ENCODE measurements at places on chromosomes 16 and 17. TPM values are rescaled to one million over a fixed set of nuclear protein-coding genes. Genes with fewer than 3 reads are reported as not detected.

GRCh38 chr17:76063875-76064546, 8.3 kb downstream of the SRP68 start:
- H3K27me3 ChIP-seq, result no peaks in the 10 kb centered on the region
- H3K36me3 ChIP-seq, result peaks cover 4% of the 10 kb centered on the region
- no peak for DNase-seq
- H3K4me3 ChIP-seq, result no peak overlapping the region

GRCh38 chr17:4788159-4788806, 481 bp upstream of the GLTPD2 start:
- H3K27ac ChIP-seq, result peak overlapping the region; percentile 92
- no peaks in the 10 kb centered on the region for H3K36me3 ChIP-seq
- H3K4me1 ChIP-seq, result peaks cover 12% of the 10 kb centered on the region
- no peak for DNase-seq

DNA sequence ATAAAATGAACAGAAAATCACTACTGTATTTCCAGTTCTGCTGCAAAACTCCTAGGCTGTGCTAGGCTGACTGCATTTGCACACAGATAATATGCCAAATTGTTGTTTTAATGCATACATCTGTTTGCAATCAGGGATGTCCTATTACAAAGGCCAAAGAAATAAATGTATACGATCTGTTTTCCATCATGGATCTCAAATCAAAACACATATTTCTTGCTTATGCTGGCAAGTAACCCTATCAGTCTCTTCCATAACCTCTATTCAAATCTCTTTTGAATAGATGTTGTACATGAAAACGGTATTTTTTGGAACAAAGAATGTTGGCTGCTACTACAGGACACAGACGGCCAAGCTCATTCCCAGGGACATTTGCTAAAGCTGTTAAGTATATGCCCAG, 56.6 kb downstream of the DUSP14 start:
- peaks cover 10% of the 10 kb centered on the region for H3K36me3 ChIP-seq
- no peaks in the 10 kb centered on the region for H3K27me3 ChIP-seq
- H3K4me3 ChIP-seq, result no peak overlapping the region
- DNase-seq, result no peak
- H3K27ac ChIP-seq, result no peak overlapping the region
- H3K4me1 ChIP-seq, result no peaks in the 10 kb centered on the region

DNA sequence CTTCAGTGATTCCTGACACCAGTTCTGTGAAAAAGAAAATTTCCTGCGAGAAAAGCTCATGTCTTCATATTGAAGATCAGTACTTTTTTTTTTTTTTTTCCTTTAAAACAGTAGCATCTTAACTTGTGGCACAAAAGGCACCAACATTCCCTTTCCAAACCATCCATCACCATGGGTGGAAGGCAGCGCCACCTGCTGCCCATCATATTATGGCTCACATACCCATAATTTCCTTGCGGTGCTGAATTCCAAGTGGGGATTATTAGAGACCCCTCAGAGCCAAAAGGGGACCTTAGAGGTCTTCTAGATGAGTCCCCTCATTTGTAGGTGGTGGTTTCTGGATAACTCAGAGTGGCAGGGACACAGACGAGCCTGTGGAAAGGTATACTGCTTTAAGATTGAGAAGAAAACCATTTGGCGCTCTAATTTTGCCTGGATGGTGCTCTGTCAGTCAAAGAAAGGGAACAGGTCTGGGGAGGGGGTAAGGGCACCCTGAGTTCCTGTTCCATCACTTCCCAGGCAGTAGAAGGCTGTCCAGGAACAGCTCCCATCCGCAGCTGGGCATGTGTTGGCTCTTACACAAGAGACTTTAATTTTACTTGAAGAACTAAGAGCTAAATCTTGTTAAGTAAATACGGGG, 7.9 kb upstream of the SOST start:
- peak; percentile 71 for DNase-seq
- H3K27ac ChIP-seq, result no peak overlapping the region
- H3K36me3 ChIP-seq, result no peaks in the 10 kb centered on the region
- no peak overlapping the region for H3K4me3 ChIP-seq
- no peaks in the 10 kb centered on the region for H3K4me1 ChIP-seq

The CHP2 gene
- total RNA-seq, result not detected

DNA sequence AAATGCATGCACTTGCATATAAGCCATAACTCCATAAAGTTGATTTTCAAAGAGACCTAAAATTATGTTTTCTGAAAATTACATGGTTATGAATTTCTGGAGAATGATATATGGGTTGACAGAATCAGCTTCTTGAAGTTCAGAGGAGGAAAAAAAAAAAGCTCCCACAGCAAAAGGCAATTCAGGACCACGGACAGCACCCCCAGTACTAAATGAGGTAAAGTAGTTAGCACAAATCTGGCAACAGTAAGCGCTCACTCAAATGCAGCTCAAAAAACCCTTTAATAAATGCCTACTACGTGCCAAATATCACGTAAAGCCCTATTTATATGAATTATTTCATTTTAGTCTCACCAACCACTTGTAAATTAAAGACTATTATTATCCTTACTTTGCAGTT, 135.2 kb downstream of the SHISA9 start:
- no peaks in the 10 kb centered on the region for H3K36me3 ChIP-seq
- H3K27me3 ChIP-seq, result no peaks in the 10 kb centered on the region
- H3K27ac ChIP-seq, result no peak overlapping the region
- H3K4me1 ChIP-seq, result no peaks in the 10 kb centered on the region

The SOX8 gene
- total RNA-seq, result 1.0 TPM

DNA sequence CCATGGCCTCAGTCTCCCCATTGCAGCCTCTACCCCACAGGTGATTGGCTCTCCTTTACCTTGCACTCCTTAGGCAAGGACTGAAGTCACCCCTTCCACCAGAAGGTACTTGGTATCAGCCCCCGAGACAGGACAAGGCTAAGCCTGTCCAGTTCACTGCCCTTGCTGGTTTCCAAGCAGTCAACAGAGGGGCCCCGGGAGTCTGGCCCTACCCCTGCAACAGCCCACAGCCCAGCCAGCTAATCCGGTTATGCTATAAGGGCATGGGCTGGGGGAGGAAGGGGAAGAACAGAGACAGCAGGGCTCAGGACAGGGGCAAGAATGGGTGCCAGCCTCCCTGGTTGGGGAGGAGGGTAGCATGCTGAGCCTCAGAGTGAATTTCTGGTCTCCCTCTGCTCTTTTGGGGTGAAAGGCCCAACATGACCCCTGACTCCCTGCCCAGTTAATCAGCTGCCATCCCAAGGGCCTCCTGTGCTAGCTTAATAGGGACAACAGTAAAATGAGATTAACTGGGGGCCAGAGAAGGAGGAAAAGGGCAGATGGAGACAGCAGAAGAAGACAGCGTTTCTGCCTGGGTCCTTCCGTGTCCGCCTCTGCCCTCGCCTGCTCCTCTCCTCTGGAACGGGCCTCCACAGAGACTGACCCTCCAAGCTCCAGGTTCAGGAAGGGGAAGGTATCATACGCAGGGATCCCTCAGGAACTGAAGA, 10.7 kb downstream of the DLG4 start:
- no peaks in the 10 kb centered on the region for H3K36me3 ChIP-seq
- H3K4me1 ChIP-seq, result peaks cover 4% of the 10 kb centered on the region
- H3K4me3 ChIP-seq, result no peak overlapping the region
- no peak overlapping the region for H3K27ac ChIP-seq
- no peaks in the 10 kb centered on the region for H3K27me3 ChIP-seq

- H3K27me3 ChIP-seq, result no peaks in the 10 kb centered on the region
- no peak for DNase-seq
- H3K4me1 ChIP-seq, result no peaks in the 10 kb centered on the region
These were observed 800.0 kb downstream of the KCNJ18 start for GRCh38 chr17:22492331-22492730.

- H3K4me1 ChIP-seq, result no peaks in the 10 kb centered on the region
- no peak overlapping the region for H3K4me3 ChIP-seq
- no peak overlapping the region for H3K27ac ChIP-seq
- no peak for DNase-seq
These were observed 40.2 kb downstream of the BCAS3 start for GRCh38 chr17:60717814-60718213.

The VWA3A gene
- total RNA-seq, result 0.76 TPM

- no peaks in the 10 kb centered on the region for H3K27me3 ChIP-seq
- H3K27ac ChIP-seq, result no peak overlapping the region
- H3K4me3 ChIP-seq, result no peak overlapping the region
- DNase-seq, result no peak
- no peaks in the 10 kb centered on the region for H3K36me3 ChIP-seq
These were observed 32.5 kb upstream of the RAI1 start for GRCh38 chr17:17648762-17649161.

The CCDC40 gene
- total RNA-seq, result 22.6 TPM

- H3K4me3 ChIP-seq, result no peak overlapping the region
- no peak for DNase-seq
- no peaks in the 10 kb centered on the region for H3K36me3 ChIP-seq
- H3K27me3 ChIP-seq, result peaks cover 4% of the 10 kb centered on the region
- peaks cover 7% of the 10 kb centered on the region for H3K4me1 ChIP-seq
- no peak overlapping the region for H3K27ac ChIP-seq
These were observed 46.2 kb upstream of the STH start for GRCh38 chr17:45952814-45953320.

The SCARF1 gene
- total RNA-seq, result 20.1 TPM

DNA sequence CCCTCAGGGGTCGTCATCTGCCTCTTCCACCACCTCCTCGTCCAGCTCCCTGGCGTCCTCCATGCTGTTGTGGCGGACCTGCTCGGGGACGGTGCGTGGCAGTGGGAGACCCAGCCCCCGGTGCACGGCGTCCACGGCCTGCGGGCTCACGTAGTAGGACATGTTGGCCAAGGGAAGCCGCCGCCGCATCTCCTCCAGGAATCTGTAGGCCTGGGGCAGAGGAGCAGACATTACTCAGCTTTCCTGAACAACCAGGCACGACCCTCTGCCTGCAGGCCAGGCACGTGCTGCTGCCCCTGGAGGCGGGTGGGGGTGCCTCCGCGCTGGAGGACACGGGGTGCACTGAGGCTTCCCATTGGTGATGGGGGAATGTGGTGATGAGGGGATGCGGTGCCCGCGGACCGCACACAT, 17.8 kb downstream of the TELO2 start:
- no peak overlapping the region for H3K4me3 ChIP-seq
- H3K4me1 ChIP-seq, result no peaks in the 10 kb centered on the region
- no peaks in the 10 kb centered on the region for H3K36me3 ChIP-seq
- no peak overlapping the region for H3K27ac ChIP-seq
- no peaks in the 10 kb centered on the region for H3K27me3 ChIP-seq
- no peak for DNase-seq

GRCh38 chr16:75217389-75217851, 1.4 kb upstream of the CTRB1 start:
- H3K4me3 ChIP-seq, result no peak overlapping the region
- no peaks in the 10 kb centered on the region for H3K27me3 ChIP-seq
- no peak for DNase-seq
- no peaks in the 10 kb centered on the region for H3K4me1 ChIP-seq

- no peaks in the 10 kb centered on the region for H3K4me1 ChIP-seq
- DNase-seq, result no peak
- H3K36me3 ChIP-seq, result no peaks in the 10 kb centered on the region
- no peak overlapping the region for H3K4me3 ChIP-seq
- H3K27ac ChIP-seq, result no peak overlapping the region
These were observed 64.8 kb upstream of the AMZ2 start for GRCh38 chr17:68182940-68183551.

GRCh38 chr17:30267625-30268024, 24.1 kb downstream of the BLMH start:
- H3K4me3 ChIP-seq, result no peak overlapping the region
- H3K4me1 ChIP-seq, result no peaks in the 10 kb centered on the region
- H3K27me3 ChIP-seq, result no peaks in the 10 kb centered on the region
- no peak for DNase-seq
- no peak overlapping the region for H3K27ac ChIP-seq
